ENCODE measurements at places on chromosomes 6 and 20.

DNA sequence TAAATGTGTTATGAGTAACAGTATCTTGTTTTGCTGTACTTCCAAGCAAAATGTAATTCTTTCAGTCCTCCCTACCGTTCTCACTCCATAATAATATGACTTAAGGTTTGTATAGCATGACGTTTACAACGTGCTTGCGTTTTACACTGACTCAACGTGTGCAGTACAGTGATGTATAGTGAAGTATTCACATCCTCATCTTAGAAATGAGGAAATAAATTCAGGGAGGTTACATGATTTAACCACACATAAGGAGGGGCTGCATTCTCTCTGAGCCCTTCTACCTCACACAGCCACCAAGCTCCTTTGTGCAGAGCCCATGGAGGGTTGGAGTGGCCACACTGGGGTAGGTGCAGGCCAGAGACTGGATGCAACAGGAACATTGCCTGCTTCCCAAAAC, 164.5 kb downstream of the MTHFD1L start:
- DNase-seq, result no peak

GRCh38 chr6:46380152-46380807, 111.0 kb downstream of the RCAN2 start:
- DNase-seq, result no peak

DNA sequence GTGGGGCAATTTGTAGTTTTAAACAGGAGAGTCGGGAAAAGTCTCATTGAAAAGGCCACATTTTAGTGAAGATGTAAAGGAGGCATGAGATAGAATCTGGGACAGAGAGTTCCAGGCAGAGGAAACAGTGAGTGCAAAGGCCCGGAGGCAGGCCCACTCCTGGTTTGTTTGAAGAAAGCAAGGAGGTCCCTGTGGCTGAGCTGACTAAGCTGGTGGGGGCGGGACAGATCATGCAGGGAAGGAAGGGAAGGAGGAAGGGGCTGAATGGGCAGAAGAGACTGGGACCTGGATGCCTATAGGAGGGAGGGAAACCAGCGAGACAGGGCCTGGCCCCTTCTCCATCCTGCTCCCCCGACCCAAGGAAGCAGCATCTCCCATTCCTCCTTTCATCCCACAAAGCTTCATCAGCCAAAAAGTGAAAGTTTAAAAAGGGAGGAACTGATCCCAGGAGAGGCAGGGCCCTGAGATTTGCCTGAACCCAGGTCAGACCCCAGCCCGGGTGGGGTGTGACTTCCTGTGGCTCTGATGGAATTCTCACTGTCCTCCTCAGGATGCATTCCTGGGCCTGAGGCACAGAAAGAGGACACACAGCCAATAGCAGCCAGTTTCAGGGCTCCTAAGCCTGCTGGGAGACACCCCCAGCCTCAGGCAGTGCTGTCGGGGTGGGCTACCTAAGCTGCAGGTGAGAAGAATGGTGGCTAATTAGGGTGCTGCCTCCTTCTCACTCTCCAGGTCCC, 54.2 kb upstream of the SIRPA start:
- DNase-seq, result no peak

DNA sequence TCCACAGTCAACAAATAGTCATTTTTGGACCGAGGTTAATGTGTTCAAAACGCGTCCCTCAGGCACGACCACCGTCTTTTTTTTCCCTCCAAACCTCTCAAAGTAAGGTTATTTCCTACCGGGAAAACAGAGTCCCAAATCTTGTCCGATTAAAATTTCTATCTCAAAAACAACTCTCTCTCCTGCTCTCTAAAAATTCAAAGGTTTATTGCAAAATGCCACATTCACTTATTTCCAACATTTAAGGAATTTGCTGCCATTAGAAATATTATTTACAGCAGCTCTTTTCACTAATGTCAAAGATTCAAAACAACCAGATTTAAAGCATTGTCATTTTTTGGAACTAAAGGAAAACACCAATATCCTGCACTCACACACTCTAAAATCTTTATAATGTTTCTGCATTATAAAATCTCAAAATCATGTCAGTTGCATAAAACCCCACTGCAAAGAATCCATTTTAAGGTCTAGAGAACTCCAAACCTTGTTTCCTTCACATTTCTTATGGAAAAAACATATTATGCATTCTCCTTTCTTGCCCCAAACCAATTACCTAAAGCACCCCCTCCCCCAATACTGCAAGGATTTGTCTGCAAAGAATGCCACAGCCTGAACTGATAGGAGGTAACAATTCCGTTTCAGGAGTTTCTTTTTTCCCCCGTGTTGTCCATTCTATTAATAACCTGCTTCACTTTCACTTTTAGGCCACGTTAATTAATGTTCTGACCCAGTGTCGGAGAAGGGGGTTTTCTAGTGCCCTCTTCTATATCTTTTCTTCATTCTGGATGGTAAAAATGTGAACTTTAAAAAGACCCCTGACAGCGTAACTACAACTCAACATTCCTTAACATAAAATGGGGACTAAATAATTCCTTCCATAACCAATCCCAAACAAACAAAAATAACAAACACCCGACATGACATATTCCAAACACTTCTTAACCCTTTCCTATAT, 1.4 kb downstream of the NRN1 start:
- no peak for DNase-seq

- no peak for DNase-seq
Measured at GRCh38 chr6:66897576-66897975, 1190.5 kb upstream of the EYS start.

DNA sequence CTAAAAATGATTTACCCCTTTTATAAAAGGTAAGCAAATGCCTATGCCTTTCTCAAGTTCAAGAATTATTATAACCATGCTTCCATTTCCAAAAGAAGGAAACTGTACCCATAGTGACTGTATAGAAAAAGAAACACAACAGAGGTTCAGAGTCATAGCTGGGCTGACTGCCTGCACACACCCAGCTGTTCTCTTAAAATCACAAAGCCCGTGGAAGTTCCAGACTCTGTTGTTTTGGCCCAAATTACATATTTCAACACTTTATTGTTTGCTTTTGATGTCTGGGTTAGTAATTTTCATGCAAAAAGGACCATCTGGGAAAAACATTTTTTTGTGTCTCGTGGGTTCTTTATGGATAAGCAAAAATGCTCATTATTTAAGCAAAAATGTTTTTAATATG, 99.2 kb downstream of the LCA5 start:
- no peak for DNase-seq

DNA sequence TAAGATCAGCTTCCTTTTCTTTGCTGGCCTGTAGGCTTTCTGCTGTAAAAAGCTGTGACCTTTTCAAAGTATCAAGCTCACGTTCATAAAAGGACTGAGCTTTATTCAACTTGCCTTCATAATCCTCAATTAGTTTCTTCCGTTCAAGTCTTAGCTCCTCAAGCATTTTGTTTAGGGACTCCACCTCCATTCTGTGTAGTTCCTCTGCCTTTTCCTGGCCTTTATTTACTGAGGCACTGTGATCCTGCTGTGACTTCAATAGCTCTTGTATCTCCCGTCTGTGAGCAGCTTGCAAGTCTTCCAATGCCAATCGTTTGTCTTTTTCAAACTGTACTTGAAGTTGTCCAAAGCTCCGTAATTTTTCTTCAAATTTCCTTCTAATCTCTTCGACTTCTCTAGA, 54.4 kb downstream of the FAM184A start:
- DNase-seq, result no peak

GRCh38 chr6:141202626-141203025, 930.1 kb upstream of the GJE1 start:
- DNase-seq, result no peak

DNA sequence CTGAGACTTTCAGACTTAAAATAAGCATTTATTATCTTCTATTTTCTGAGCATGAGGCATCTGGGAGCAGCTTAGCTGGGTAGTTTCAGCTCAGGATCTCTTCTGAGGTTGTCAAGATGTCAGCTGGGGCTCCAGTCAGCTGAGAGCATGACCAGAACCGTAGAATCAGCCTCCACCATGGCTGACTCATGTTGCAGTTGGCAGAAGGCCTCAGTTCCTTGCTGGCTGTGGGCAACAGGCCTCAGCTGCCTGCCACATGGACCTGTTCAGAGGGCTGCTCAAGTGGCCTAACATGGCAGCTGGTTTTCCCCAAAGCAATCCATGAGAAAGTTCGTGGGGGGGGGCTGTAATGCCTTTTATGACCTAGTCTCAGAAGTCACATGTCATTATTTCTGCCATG, 142.3 kb downstream of the LY86 start:
- no peak for DNase-seq

DNA sequence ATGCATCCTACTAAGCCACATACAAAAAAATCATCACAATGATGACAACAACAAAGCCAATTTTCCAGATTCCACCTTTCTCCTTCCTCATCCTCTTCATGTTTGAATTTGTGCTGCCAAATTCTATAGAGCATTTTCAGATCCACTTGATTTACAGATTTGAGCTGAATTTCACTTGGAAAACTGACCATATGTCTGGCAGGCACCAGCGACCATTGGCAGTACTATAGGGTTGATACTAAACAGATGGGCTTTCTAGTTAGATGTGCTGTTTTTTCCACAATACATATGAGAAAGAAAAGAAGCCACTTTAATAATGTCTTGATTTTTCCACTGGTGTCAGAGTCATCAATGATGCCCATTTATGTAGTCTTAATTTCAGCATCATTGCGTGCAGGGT, 127.0 kb downstream of the PHACTR3 start:
- no peak for DNase-seq

GRCh38 chr20:50535162-50535561, 25.0 kb downstream of the PTPN1 start:
- DNase-seq, result no peak

- DNase-seq, result no peak
Measured at GRCh38 chr20:1854246-1854645, 41.0 kb upstream of the SIRPA start.

- DNase-seq, result peak; percentile 88
Measured at GRCh38 chr20:6708010-6708409, 59.5 kb upstream of the BMP2 start.

GRCh38 chr6:31559606-31559957, 12.2 kb downstream of the NFKBIL1 start:
- DNase-seq, result no peak

- DNase-seq, result no peak
Measured at GRCh38 chr20:18090044-18090443, 32.3 kb upstream of the OVOL2 start.

DNA sequence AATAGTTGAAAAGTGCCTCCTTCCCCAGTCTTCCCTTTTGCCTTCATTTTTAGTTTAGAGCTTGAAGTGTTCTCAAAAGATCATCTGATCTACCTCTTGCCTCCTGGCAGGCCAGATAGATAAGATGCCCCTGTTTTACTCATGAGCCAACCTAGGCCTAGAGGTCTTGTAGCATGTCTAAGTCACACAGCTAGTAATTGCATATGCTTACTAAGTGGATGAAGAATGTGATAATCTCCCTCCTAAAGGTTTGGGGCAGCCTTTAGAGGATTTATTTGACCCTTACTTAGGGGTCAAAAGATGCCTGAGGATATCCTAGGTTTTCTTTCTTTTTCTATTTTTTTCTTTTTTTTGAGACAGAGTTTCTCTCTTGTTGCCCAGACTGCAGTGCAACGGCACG, 2.1 kb downstream of the C6orf141 start:
- no peak for DNase-seq

- peak; percentile 79 for DNase-seq
Measured at GRCh38 chr20:3889489-3890397, 556 bp downstream of the PANK2 start.

- no peak for DNase-seq
Measured at GRCh38 chr6:15843226-15843625, 180.4 kb upstream of the DTNBP1 start.

DNA sequence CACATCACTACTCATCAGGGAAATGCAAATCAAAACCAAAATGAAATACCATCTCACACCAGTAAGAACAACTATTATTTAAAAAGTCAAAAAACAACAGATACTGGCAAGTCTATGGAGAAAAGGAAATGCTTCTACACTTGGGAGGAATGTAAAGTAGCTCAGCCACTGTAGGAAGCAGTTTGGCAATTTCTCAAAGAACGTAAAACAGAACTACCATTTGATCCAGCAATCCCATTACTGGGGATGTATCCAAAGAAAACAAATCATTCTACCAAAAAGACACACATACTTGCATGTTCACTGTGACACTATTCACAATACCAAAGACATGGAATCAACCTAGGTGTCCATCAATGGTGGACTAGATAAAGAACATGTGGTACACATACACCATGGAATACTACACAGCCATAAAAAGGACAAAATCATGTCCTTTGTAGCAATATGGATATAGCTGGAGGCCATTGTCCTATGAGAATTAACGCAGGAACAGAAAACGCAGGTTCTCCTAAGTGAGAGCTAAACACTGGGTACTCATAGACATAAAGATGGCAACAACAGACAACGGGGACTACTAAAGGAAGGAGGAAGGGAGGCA, 260.4 kb downstream of the RNGTT start:
- no peak for DNase-seq

- no peak for DNase-seq
Measured at GRCh38 chr20:47610247-47610944, 108.7 kb downstream of the NCOA3 start.

DNA sequence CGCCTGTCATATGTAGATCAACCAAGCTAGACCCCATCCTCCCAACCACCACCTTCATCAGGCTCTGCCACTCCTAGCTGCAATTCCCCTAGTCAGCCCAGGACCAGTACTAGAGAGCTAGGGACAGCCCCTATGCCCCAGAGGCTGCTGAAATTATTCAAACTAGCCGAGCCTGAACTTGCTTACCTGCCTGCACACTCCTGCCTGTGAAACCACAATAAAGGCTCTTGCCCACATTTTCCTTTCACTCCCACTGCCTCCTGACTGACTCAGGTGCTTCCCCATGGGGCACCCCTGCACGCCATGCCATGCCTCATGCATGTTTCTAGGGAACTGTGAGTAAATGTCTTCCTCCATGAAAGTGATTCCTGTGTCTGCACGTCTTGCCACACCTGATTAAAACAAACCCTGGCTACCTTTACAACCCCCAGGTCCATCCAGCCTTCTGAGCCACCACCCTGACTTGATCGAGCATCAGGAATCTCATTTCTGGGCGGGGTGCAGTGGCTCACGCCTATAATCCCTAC, 66.5 kb upstream of the IER3 start:
- no peak for DNase-seq

DNA sequence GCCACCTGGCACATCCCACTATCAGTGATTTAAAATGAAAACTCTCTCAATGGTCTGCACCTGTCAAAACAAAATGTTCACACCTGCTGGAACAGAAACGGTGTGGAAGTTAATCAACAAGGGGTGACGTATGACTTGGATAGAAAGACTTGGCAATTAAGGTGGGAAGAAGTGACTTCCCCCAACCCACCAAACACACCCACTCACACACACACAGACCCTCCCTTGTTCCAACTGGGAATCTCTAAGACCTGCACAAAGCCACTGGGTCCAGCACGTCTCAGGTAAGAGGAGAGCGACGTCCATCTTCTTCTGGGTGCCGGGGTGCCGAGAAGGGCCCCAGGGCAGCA, 25.1 kb upstream of the TCFL5 start:
- DNase-seq, result no peak
